ENCODE measurements at places on chromosomes 11 and 22. TPM values are rescaled to one million over a fixed set of nuclear protein-coding genes. Genes with fewer than 3 reads are reported as not detected.
A peak's percentile ranks its signal among the peaks of the same experiment; 100 is the strongest.

Gene GAS2
- total RNA-seq: not detected

- H3K27ac ChIP-seq: no peak overlapping the region
- no peaks in the 10 kb centered on the region for H3K36me3 ChIP-seq
- H3K4me3 ChIP-seq: no peak overlapping the region
- no peaks in the 10 kb centered on the region for H3K27me3 ChIP-seq
- no peak for DNase-seq
Observed at GRCh38 chr11:106608677-106609076, 409.6 kb downstream of the GUCY1A2 start.

- no peak overlapping the region for H3K27ac ChIP-seq
- H3K36me3 ChIP-seq: peaks cover 15% of the 10 kb centered on the region
- no peaks in the 10 kb centered on the region for H3K27me3 ChIP-seq
- no peak for DNase-seq
- H3K4me3 ChIP-seq: no peak overlapping the region
Observed at GRCh38 chr22:20524004-20524481, 16.6 kb downstream of the MED15 start.

- H3K27me3 ChIP-seq: no peaks in the 10 kb centered on the region
- H3K36me3 ChIP-seq: no peaks in the 10 kb centered on the region
- DNase-seq: no peak
- H3K4me3 ChIP-seq: no peak overlapping the region
- H3K4me1 ChIP-seq: peaks cover 6% of the 10 kb centered on the region
Observed at GRCh38 chr11:100816823-100817222, 129.7 kb downstream of the ARHGAP42 start.

- no peaks in the 10 kb centered on the region for H3K36me3 ChIP-seq
- no peak for DNase-seq
- peaks cover 57% of the 10 kb centered on the region for H3K27me3 ChIP-seq
- no peak overlapping the region for H3K27ac ChIP-seq
Observed at GRCh38 chr22:27097933-27098332, 440.5 kb downstream of the MIAT start.

DNA sequence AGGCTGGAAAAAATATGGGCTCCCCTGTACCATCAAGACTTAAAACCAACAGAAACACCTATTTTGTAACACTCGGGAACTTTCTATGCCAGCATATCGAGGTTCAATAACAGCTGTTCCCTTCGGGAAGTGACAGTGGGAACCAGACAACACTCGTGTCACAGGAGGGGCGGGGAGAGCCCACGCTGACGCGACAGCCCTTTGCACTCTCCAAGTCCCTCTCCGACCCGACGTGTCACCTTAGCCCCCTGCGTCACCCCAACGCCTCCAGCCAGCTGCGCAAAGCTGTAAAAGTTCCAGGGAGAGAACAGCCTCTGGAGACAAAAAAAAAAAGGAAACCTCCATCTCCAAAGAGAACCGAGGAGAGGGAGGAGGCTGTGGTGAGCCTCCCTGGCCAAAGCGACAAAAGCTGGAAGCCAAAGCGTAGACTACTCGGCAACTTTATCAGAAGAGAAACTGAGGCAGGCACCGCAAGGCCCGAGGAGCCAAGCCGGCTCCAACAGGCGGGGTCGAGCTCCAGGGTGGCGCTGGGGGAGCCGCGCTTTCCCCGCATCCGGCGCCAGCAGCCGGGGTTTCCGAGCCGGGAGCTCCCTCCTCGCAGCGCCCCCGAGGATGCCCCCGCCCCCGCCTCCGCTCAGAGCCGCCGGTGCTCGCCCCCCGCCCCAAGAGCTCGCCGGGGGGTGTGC lies 751 bp downstream of the ARFGAP3 start:
- H3K27ac ChIP-seq: peak overlapping the region; percentile 71
- no peak for DNase-seq
- no peaks in the 10 kb centered on the region for H3K27me3 ChIP-seq
- peaks cover 7% of the 10 kb centered on the region for H3K4me1 ChIP-seq
- H3K36me3 ChIP-seq: no peaks in the 10 kb centered on the region

DNA sequence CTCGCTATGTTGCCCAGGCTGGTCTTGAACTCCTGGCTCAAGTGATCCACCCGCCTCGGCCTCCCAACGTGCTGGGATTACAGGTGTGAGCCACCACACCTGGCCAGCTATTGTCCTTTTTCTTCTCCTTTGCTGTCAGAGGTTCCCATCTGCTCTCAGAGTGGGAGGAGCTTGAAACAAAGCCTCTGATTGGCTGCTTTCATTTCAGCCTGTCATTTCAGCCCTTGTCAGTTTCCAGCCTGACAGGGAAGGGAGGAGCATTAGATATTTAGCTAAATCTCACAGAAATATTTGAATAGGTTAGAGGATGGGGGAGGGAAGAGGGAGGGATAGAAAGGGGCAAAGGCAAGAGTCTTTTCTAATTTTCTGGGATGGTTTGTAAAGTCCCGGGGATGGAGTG lies 8.7 kb downstream of the SLC22A6 start:
- peaks cover 16% of the 10 kb centered on the region for H3K4me1 ChIP-seq
- peak; percentile 31 for DNase-seq
- H3K4me3 ChIP-seq: no peak overlapping the region
- H3K36me3 ChIP-seq: no peaks in the 10 kb centered on the region
- no peak overlapping the region for H3K27ac ChIP-seq

- no peak overlapping the region for H3K27ac ChIP-seq
- H3K36me3 ChIP-seq: no peaks in the 10 kb centered on the region
- DNase-seq: no peak
- no peaks in the 10 kb centered on the region for H3K4me1 ChIP-seq
- H3K4me3 ChIP-seq: no peak overlapping the region
Observed at GRCh38 chr22:17201285-17201945, 17.8 kb downstream of the ADA2 start.

DNA sequence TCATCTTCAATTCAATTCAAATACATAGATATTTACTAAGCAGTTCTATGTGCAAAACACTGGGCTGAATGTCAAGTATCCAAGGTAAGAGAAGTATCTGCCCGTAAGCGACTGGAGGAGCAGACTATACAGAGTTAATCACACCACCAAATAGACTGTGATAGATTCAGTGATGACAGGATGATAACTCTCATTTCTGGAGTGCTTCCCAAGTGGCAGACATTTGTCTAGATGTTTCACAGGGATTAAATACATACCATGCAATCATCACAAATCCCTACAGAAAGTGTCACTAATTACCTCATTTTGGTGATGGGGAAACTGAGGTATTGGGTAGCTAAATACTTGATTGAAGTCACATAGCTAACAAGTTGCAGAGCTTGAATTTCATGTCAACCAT lies 508.7 kb upstream of the TENM4 start:
- no peaks in the 10 kb centered on the region for H3K4me1 ChIP-seq
- H3K27ac ChIP-seq: no peak overlapping the region
- H3K36me3 ChIP-seq: no peaks in the 10 kb centered on the region
- no peak overlapping the region for H3K4me3 ChIP-seq
- no peak for DNase-seq

DNA sequence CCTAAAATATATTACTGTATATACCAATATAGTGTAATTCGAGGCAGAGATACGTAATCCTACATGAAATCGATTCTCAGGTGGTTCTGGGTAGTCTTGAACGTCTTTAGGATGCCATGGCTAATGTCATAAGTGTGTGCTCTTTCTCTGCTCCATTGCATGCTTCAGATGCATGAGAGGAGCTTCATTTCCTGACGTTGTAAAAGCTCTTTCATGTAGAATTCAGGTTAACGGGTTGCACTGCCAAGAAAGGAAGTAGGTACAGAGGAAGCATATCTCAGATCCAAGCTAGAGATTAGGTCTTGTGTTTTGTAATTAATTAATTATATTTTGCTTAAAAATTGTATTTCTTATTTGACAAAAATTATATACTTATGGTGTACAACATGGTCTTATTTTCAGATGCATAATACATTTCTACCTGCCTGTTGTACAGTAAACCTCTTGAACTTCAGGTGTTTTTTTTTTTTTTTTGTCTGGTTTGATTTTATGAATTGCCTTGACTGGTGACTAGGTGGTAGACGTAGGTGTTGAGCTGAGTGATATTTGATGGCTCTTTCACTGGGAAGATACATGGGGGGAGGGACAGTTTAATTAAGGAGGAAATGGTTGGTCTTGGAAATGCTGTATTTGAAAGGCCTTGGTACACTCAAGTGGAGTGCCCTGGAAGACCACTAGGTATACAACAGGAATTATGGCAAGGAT lies 9.3 kb downstream of the NUP50 start:
- no peaks in the 10 kb centered on the region for H3K27me3 ChIP-seq
- H3K4me3 ChIP-seq: no peak overlapping the region
- DNase-seq: no peak
- no peak overlapping the region for H3K27ac ChIP-seq
- peaks cover 69% of the 10 kb centered on the region for H3K36me3 ChIP-seq

- DNase-seq: no peak
- no peaks in the 10 kb centered on the region for H3K27me3 ChIP-seq
- no peaks in the 10 kb centered on the region for H3K36me3 ChIP-seq
- peaks cover 5% of the 10 kb centered on the region for H3K4me1 ChIP-seq
- no peak overlapping the region for H3K4me3 ChIP-seq
- H3K27ac ChIP-seq: no peak overlapping the region
Observed at GRCh38 chr11:63911876-63912275, 5.1 kb downstream of the RCOR2 start.

- no peak overlapping the region for H3K4me3 ChIP-seq
- no peak for DNase-seq
- no peak overlapping the region for H3K27ac ChIP-seq
- H3K36me3 ChIP-seq: peaks cover 7% of the 10 kb centered on the region
Observed at GRCh38 chr11:48123254-48123875, 93.2 kb upstream of the OR4B1 start.

DNA sequence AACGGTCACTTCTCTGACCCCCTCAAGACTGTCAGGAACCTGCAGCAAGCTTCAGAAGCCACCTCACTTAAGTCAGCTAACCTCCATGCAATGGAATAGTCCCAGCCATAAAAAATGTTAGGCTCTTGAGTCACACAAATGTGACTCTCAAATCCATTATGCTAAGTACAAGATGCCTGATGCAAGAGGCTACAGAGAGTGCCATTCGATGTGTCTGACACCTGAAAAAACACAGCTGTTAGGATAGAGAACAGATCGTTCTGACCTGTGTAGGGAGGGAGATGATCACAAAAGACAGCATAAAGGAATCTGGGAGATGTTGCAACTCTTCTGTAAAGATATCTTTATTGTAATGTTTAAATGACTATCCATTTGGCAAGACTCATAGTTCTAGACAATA lies 712.4 kb downstream of the TBC1D22A start:
- H3K27ac ChIP-seq: no peak overlapping the region
- no peaks in the 10 kb centered on the region for H3K4me1 ChIP-seq
- no peak overlapping the region for H3K4me3 ChIP-seq
- no peaks in the 10 kb centered on the region for H3K36me3 ChIP-seq
- peaks cover 26% of the 10 kb centered on the region for H3K27me3 ChIP-seq
